ENCODE measurements at places on chromosomes 1 and 21.

DNA sequence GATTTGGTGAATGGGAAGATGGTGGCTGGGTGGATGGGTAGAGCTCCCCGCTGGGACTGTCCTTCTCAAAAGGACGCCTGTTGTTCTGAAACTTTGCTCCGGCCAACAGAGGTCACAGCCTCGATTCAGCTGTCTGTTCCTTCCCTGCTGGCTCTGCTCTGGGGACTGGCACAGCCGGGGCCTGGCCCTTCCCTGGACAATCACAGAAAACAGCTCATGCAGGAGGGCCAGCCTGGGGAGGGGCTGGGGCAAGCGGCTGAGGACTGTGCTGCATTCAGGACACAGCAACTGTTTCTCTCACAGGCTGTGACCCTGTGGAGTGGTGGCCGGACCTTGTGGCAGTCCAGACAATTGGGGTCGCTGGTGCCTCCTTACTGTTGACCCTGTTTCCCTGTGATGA is 110.7 kb upstream of the TMEM51 start:
- DNase-seq, result no peak

DNA sequence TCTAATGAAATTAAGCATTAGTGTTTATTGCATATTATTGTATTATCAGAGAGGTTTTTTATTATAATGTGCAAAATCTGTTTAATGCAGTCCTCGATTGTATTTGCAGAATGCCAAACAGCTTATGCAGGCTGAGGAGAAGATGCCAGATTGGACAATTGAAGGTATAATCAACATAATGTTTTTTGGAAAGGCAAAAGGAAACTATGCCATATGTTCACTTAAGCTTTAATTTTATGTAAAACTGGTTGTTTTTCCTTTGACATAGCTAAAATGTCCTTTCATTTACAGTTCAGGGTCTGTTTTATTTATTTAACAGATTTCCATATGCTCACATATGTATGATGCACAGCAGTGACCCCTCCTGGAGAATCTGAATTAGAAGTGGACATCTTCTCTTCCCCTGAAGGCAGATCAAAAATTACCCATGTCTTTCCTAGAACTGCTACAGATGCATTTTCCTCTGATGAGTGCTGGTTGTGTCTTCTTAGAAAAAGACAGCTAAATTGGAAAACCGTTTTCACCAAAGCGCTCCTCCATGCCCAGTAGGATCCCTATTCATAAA is 143.5 kb upstream of the USH2A start:
- DNase-seq, result no peak

- no peak for DNase-seq
These were observed 80.9 kb downstream of the PCBP3 start for GRCh38 chr21:45724345-45724961.

GRCh38 chr1:67615886-67616285 is 69.1 kb upstream of the GADD45A start:
- no peak for DNase-seq

DNA sequence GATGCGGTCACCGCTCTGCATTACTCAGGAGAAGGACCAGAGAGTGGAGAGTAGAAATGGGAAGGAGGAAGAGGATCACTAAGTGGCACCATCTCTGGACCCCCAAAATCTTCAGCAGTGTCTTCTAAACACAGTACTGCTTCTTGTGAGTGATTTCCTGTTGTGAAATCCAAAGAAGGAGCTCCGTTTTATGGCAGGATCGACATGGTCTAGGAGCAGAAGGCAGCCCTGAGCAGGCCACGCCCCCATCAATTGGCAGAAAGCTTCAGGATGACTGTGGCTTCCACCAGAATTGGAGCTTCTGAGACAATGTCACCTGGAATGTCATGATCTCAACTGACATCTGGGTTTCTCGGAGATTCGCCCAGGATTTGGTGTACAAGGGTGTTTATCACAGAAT is 171.5 kb downstream of the ADSS2 start:
- no peak for DNase-seq

- no peak for DNase-seq
These were observed 39.5 kb upstream of the USP1 start for GRCh38 chr1:62397301-62397700.

DNA sequence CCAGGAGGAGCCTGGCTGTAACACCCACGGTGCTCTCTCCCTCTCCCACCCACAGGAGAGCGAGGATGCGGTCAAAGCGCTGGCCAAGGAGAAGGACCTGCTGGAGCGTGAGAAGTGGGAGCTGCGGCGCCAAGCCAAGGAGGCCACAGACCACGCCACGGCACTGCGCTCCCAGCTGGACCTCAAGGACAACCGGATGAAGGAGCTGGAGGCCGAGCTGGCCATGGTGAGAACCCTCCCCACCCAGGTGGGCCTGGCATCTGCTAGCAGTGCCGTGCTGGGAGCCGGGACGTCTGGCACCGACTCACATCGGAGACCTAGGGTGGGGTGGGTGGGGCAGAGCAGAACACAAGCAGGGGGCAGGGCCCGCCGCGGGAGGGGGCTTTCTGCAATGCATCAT is 109.6 kb upstream of the TMEM51 start:
- no peak for DNase-seq

GRCh38 chr1:204460346-204460745 is 34.3 kb downstream of the PIK3C2B start:
- no peak for DNase-seq

- no peak for DNase-seq
These were observed 38.4 kb upstream of the PRDM2 start for GRCh38 chr1:13661539-13661938.

DNA sequence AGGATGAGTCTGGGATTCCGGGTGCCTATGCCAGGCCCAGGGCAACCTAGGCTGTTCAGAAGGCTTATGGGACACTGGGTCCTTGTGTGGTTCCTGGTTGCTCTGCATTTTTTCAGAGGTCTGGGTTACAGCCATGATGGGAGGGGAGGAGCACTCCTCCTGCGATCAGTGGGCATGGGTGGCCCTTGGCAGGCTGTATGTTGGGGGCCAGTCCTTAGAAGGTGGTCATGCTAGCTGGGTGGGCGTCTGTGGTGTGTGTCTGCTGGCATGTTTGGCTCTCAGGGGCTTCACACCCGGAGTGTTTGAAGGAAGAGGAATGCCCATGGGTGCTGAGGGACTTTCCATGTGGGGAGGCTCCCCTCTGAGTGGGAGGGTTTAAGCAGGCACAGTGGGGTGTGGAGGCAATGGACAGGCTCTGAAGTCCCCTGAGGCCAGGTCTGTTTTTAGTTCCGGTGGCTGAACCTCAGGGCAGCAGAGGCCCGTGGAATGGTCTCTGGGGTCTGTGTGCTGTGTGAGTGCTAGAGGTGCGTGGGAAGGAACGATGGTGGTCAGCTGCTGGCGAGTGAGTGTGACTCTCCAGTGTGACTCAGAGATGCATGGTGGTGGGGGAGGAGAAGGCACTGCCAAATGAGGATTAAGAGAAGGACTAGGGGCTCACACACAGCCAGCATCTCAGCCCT is 25.3 kb downstream of the CACNA1E start:
- DNase-seq, result no peak

Measured in stimulated activated CD4-positive, alpha-beta T cell treated with anti-CD3 and anti-CD28 coated beads, Interleukin-1b, Interleukin-23, amount 100 ng/mL, for 4 hours (primary cell).